ENCODE measurements at places on chromosomes 16 and 17.

DNA sequence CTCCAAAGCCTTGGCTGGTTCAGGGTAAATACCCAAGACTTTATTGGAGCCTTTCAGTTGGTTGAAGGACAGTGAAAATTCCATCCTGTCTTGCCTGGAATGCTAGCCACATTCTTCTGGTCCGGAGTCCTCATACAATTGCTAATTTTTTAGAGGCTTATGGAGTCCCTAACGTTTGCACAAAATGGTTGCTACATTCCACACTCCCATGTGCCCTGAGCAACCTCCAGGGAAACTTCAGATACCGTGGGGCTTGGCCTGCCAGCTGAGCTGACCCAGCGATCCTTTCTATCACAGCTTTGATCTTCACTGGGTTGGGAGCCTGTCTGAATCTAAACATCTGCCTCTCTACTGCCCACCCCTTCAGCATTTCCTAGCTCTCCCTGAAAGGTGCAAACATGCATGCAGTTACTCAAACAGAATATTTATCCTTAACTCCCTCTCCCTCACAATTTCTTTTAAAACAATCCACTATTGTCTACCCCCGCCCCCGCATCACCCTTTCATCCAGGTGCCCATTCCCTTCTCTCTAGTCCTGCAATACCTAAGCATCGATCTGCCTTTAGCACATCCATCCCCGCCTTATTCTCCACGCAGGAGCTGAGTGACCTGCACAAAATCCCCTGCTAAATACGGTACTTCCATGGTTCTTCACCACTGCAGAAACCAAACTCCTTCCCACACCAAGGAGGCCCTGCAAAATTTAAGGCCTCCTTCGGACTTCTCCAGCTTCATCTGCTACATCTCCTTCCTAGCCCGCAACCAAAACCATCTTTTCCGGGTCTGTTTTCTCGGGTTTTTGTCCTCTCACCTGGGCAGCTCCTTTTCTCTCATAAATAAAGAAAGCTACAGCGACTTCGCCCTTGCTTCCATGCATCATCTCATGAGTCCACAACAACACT, 810 bp upstream of the GAN start:
- no peak for DNase-seq

- DNase-seq = no peak
Observed at GRCh38 chr16:74466872-74467271, 45.6 kb upstream of the CLEC18B start.

DNA sequence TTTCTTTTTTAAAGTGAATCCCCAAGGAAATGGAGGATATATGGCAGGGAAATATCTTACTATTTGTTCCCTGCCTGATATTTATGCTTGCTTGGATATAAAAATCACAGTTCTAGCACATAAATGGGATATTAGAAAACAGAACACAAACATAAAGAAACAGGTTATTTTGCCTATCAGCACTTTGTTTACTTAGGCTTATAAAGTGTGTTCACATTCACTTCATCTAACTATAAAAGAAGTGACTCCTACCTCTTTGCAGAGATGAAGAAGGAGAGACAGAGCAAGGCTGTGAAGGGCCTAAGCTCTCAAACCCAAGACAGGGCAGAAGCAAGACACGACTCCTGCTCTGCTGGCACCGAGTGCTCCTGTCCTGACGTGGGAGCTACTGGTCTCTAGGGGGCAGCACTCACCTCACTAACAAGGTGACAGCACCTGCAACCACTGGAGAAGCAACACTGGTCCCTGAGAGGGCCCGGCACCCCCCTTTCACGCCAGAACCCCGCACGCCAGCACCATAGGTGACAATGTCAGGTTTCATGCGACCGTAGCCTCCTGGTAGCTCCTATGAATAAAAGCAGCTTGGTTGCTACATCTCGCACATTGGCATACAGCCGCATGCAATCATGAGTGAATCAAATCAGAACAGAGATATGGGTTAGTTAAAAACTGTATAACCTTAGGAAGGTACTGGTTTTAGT, 32.0 kb downstream of the MBTPS1 start:
- peak; percentile 34 for DNase-seq

DNA sequence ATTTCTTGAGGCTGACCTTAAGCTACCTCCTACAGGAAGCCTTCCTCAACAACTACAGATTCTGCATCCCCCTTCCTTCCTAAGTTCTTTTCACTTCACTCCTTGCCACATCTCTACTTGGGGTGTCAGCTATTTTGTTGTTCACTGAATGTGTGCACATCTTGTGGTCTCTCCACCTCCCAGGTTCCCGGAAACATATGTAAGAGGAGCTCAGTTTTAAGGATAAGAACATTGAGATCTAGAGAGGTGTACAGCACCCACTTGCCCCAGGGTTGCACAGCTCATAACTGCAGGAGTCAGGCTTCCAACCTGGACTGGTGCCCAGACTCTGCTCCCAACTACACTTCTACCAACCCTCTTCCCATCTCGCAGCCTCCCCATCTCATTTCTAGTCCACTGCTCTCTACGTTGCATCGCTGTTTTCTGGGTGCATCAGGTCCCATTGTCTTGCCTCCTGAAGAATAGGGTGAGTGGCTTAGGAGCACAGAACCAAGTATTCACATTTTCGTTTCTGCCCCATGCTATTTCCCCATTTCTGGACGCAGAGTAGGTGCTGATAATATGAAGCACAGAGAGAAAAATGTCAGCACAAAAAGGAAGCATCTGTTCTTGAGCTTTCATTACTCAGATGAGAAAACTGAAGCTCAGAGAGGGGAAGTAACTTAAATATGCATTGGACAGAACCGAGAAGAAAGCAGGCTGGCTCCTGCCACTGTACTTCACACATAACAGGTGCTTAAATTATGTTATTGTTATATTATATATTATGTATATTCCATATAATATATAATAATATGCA, 292.0 kb upstream of the CCL2 start:
- no peak for DNase-seq

GRCh38 chr17:37024181-37024637, 75.5 kb downstream of the AATF start:
- DNase-seq = no peak

DNA sequence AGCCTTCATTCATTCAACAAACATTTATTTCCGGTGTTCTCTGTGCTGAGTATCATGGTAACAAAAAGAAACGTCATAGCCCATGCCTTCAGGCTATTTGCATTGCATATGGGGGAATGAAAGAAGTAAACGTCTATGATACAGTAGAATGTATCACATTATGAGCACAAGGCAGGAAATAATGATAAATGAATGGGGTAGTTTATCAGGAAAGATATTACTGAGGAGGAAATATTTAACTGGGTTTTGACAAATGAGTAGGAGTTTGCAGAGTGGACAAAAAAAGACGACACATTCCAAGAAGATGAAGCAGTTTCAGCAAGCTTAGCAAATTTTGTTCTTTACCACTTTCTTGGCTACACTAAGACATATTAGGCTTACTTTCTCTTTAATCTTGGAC, 1.3 kb upstream of the KRTAP4-7 start:
- DNase-seq = no peak

GRCh38 chr17:80970044-80970761, 21.4 kb upstream of the CHMP6 start:
- DNase-seq = no peak

- no peak for DNase-seq
Observed at GRCh38 chr16:82728901-82729300, 102.1 kb downstream of the CDH13 start.

DNA sequence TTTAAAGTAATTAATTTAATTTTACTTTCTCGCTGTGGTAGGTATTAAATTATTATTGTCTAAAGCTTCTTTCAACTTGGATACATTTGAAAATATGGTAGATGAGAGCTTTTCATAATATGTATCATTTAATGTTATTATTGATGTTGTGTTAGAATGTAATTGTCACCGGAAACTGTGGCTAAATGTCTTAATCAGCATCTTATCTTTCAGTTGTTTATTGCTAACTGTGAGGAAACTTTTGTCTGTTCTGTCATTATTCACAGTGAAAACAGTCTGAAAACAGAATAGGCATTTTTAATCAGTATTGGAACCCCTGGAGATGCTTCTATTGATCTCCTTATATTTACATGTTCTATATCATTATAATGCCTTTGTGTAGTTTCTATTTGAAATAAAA, 120.7 kb downstream of the STXBP4 start:
- DNase-seq = no peak

DNA sequence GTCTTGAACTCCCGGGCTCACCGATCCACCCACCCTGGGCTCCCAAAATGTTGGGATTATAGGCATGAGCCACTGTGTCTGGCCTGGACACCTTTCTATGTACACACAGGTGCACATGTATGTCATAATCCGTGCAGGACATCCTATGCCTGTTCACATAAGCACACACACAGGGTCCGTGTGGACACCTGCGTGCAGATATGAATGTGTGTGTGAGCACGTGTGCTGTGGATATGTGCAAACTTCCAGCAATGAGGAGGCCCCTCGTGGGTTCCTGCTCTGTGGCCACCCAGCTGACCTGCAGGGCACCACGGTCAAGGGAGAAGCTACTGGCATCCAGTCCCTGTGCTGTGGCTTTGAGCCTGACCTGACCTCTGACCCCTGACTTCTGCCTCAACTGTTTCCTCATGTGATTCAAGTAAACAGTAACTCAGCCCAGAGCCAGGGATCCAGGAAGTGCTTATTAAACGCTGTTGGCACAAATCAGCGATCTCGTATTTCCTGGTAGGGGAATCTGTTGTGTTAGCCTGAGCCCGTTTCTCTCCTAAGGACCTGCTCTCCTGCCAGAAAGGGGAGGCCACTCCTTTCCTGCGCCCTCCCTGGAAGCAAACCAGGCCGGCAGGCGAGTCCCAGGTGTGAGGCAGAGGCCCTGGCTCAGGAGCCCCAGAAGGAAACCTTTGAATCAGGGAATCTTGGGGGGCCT, 6.5 kb downstream of the CPNE7 start:
- DNase-seq = no peak

DNA sequence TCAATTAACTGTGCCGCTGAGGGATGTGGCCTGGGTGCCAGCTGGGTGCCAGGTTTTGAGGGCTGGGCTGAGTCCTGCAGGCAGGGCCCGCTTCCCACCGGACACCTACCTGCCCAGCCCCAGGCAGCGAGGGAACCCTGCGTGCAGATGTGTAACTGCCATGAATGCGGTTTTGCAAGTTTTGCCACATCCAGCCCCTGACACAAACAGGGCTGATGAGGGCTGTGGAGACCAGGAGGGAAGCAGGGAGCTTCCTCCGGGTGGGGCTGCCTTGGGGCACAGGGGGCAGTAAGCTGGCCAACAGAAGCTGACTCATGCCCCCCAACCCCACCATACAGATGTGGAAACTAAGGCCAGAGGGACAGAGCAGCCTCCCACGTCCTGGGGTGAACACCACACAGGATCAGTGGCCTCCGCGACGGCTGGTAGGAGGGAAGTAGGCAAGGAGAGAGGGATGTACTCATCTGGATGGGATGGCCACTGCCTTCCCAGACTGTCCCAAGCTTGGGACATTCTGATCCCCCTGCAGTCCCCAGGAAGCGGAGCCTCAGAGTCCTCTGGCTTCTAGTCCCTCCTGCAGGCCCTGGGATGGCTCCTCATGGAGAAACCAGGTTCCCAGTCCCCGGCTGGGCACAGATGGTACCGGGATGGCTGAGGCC, 1.6 kb downstream of the UBALD1 start:
- DNase-seq = no peak

GRCh38 chr16:22692034-22692433, 121.9 kb upstream of the HS3ST2 start:
- DNase-seq = no peak

- no peak for DNase-seq
Observed at GRCh38 chr17:20611309-20611708, 31.8 kb downstream of the CDRT15L2 start.

GRCh38 chr16:80973991-80974390, 32.7 kb downstream of the CMC2 start:
- no peak for DNase-seq

GRCh38 chr17:40019140-40019991, 4.1 kb downstream of the CSF3 start:
- no peak for DNase-seq

DNA sequence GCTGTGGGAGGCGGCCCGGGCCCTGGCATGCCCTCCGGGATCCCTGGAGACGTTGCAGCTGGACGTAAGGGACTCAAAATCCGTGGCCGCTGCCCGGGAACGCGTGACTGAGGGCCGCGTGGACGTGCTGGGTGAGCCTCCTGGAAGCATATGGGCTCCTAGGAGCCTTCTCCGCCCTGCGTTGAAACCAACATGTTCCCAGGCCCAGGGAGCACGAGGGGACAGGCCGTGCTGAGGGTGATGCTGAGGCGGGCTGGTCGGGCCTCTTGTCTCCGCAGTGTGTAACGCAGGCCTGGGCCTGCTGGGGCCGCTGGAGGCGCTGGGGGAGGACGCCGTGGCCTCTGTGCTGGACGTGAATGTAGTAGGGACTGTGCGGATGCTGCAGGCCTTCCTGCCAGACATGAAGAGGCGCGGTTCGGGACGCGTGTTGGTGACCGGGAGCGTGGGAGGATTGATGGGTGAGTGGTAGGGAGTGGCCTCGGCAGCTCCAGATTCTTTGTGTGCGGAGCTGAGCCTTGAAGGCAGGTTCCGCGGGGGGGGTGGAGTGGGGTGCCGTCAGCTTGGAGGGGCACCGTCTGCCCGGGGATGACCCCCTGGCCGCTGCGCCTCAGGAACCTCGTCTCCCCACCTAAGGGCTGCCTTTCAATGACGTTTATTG, 567 bp downstream of the HSD17B1 start:
- no peak for DNase-seq

DNA sequence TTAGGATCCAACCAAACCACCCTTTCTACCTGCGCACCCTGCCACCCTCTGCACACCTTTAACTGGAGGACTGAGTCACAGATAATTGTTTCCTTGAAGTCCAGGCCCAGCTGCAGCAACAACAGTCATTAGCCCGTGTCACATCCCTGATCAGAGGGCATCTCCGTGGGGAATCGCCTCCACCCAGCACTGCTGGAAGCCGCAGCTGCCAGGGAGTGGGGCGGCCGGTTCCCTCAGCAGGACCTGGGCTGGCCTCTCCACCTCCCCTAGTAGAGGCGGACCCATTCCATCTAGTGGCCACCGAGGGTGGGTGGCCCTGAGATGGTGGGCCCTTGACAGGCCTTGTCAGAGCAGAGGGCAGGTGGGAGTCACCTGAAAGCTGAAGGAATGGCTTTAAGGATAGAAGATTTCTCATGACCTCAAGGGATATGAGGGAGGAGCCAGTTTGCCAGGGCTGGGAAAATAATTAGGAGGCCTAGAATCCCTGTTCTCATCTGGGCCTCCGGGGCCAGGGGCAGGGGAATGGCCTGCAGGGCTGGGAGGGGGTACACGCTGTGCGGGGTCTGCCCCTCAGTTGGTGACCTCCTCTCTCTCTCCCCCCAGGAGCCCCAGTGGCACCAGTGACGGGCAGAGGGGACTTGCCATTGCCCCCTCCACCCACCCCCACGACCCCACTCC, 6.2 kb downstream of the PRSS53 start:
- DNase-seq = no peak
